ENCODE measurements at places on chromosomes 3 and 15.

GRCh38 chr15:91609966-91610365, 243.5 kb upstream of the SLCO3A1 start:
- no peak for DNase-seq

- peak; percentile 92 for DNase-seq
Measured at GRCh38 chr3:20040548-20041196, 426 bp downstream of the KAT2B start.

- no peak for DNase-seq
Measured at GRCh38 chr3:7764115-7764514, 737.5 kb upstream of the LMCD1 start.

GRCh38 chr3:185647134-185647879, 61.2 kb downstream of the SENP2 start:
- DNase-seq, result no peak

- peak; percentile 33 for DNase-seq
Measured at GRCh38 chr3:57007521-57008460, 52.7 kb upstream of the SPATA12 start.

GRCh38 chr3:22010997-22011396, 260.0 kb upstream of the ZNF385D start:
- DNase-seq, result no peak

DNA sequence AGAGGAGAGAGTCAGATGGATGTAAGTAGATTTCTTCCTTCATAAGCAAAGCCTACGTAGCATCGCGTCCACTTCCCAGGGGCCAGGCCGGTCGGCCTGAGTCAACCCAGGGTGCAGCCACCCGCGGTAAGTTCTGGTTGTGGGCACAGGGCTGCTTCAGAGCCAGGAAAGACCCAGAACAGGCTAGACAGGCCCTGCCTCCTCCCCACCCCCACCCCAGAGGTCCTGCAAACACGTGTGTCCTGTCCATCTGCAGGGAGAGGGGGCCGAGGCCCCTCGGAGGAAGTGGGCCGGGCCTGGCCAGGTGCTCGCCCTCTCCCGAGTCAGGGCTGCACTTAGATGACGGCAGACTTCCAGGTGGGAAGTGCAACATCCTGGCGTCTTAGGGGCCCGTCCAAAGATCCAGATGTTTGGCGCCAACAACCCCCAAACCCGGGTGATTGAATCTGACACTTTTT, 100.8 kb upstream of the ALDH1A3 start:
- DNase-seq, result no peak

GRCh38 chr15:82653483-82654168, 6.5 kb upstream of the CPEB1 start:
- DNase-seq, result no peak

DNA sequence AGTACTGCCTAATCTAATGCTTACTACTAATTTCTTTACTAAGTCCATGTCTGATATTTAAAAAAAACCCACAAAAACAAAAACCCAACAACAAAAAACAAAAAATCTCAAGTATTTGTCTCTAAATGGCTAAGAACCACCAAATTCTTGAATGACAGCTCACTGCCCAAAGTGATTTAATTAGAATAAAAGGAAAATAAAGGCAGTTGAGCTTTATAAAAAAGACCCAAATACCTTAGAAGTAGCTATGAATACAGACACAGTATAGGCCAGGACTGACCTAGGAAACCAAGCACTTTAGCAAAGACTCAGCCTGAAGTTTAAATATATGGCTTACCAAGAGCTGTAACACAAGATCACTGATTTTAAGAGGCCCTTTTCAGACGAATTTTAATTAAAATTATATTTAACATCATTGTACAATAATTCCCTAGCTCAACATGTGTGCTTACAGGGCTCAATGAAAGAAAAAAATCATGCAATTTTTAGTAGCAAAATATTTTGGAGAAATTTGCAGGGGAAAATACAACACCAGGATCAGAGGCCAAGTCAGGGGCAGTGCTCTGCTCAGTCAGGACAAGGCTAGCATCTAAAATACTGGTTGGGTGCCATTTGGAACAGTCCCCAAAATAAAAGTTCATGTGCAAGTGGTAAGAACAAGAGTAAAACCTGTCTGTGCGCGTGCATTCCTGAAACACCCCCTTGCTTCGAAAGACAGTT, 24.8 kb downstream of the UQCC5 start:
- DNase-seq, result peak; percentile 83

GRCh38 chr3:76673171-76673570, 366.7 kb upstream of the ROBO2 start:
- DNase-seq, result no peak

Measured in eye (tissue), 1 donor.